ENCODE measurements at places on chromosomes 1 and 21.

GRCh38 chr1:78061825-78062523, 16.2 kb downstream of the GIPC2 start:
- no peak for DNase-seq

GRCh38 chr1:1348420-1349255, 580 bp downstream of the DVL1 start:
- no peak for DNase-seq

GRCh38 chr1:116092752-116093489, 18.3 kb upstream of the MAB21L3 start:
- no peak for DNase-seq

- no peak for DNase-seq
Measured at GRCh38 chr1:110542725-110543124, 23.8 kb upstream of the KCNA10 start.

DNA sequence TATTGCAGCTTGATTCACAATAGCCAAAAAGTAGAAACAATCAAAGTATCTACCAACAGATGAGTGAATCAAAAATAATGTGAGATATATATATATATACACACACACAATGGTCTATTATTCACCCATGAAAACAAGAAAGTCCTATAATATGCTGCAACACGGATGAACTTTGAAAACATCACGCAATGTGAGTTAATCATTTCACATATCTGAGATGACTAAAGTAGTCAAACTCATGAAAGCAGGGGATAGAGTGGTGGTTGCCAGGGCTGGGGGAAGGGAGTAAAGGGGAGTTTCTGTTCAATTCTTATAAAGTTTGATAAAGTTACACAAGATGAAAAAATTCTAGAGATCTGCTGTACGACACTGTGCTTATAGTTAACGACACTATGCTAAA, 1234.8 kb downstream of the MRPL39 start:
- DNase-seq = no peak

DNA sequence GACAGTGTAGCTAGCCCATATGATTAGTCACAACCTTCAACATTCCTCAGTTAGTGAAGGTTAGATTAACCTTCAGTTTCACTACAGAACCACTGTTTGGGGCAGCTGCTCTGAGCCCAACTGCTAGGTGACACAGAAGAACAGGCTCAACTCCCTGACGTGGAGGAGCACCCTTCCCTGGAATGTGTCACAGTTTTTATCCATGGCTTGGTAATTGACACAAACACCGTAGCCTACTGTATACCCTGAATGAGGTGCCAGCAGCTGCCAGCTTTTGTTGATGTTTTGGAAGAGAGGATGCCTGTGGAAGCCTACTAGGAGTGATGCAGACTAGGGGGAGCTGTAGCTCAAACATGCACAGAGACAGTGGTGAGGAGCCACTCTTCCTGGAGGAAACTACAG, 56.6 kb upstream of the CR2 start:
- no peak for DNase-seq

Data from T-helper 9 cell (primary cell).